T-cell (primary cell): ENCODE measurements at places on chromosomes 5 and 9.

DNA sequence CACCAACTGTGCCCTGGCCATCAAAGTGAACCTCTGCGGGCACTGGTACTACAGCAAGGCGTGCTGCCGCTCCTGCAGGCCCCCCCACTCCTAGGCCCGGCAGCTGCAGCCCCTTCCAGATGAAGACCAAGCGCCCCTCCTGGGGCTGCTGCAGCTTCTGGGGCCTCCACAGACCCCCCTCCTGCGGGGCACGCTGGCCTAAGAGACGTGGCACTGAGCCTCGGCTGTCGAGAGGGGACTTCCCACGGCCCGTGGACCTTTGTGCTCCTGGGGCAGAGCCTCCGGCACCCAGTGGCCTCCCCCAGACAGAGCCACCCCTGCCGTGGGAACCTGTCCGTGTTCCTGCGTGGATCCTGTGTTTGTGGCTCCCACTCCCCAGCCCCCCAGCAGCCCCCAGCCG lies 34.4 kb downstream of the FAM163B start:
- DNase-seq = no peak

DNA sequence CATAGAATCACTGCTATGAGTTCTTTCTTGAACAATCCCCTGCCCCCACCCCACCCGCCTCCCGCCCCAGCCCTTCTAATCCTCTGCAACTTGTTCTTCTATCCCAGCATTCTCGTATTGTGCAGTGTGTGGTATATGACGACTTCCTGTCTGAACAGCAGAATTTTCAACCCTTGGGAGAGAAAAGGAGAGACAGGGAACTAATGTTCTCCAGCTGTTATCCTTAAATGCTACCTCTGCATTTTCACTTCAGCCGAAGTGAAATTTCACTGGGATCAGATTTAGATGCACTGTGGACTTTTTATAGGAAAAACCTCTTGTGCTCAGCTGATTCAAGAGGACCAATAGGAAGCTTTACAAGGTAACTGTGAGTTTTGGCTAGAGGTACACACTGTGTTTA lies 2.2 kb downstream of the FBXL7 start:
- DNase-seq = no peak

GRCh38 chr9:92671323-92671722 lies 1.4 kb upstream of the IPPK start:
- DNase-seq = no peak

GRCh38 chr9:103474156-103474555 lies 479.0 kb downstream of the CYLC2 start:
- DNase-seq = no peak

- DNase-seq = no peak
These were observed 855 bp downstream of the MCC start for GRCh38 chr5:113487416-113487780.

GRCh38 chr5:107619781-107620180 lies 51.0 kb downstream of the EFNA5 start:
- DNase-seq = no peak

DNA sequence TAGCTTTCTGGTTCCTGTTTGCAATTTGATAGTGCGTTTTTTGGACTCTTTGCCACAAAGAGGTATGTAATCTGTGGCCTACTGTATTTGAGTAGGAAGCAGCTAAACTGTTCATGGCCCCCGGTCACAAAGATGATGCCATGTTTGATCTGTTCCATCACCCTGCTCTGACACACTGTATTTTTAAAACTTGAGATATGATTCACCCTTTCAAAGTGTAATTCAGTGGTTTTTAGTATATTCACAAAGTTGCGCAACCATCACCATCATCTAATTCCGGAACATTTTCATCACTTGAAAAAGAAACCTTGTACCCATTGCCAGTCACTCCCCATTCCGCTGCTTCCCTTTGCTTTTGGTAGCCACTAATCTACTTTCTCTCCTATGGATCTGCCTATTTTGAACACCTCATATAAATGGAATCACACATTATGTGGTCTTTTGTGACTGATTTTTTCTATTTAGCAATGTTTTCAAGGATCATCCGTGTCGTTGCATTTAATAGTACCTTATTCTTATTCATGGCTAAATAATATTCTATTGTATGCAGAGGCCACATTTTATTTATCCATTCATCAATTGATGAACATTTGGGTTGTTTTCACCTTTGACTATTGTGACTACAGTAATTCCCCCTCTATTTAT lies 141.6 kb downstream of the NR3C1 start:
- DNase-seq = no peak

- no peak for DNase-seq
These were observed 132.0 kb downstream of the SEC61B start for GRCh38 chr9:99354104-99354503.

- DNase-seq = no peak
These were observed 16.9 kb upstream of the SLC6A19 start for GRCh38 chr5:1184481-1184880.

DNA sequence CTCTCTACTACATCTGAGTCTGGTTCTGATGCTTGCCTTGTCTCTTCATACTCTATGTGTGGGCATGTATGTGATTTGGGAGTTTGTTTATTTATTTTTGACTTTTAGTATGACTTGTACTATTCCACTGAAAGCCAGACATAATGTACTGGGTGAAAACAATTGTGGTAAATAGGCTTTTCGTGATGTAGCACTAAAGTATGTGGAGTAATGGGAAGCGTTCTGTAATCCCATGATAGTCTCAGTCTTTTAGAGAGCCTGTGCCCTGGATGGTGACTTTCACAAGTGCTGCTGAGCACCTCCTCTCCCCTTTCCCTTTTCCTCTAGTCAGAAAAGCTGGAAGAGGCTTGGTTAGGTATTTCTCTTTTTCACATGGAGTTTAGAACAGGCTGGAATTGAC lies 85.8 kb upstream of the S1PR3 start:
- DNase-seq = no peak

DNA sequence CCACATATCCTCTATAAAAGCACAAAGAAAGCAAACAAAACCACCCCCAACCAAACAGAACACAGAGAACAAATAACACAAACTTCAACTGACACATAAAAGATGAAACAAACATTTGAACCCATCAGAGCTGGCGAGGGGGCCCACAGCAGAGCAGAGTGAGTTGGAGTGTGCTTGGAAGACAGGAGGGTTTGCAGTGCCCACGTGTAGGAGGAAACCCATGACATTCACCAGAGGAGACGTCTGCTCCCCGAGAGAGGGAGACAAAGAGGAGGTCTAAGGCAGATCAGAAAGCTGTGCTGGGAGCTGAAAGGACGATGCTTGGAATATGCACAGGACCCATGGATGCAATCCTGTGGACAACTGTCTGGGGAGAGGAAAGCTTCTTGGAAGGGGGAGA lies 27.0 kb downstream of the MRPL36 start:
- no peak for DNase-seq

GRCh38 chr5:72531496-72532190 lies 24.4 kb upstream of the ZNF366 start:
- DNase-seq = no peak

DNA sequence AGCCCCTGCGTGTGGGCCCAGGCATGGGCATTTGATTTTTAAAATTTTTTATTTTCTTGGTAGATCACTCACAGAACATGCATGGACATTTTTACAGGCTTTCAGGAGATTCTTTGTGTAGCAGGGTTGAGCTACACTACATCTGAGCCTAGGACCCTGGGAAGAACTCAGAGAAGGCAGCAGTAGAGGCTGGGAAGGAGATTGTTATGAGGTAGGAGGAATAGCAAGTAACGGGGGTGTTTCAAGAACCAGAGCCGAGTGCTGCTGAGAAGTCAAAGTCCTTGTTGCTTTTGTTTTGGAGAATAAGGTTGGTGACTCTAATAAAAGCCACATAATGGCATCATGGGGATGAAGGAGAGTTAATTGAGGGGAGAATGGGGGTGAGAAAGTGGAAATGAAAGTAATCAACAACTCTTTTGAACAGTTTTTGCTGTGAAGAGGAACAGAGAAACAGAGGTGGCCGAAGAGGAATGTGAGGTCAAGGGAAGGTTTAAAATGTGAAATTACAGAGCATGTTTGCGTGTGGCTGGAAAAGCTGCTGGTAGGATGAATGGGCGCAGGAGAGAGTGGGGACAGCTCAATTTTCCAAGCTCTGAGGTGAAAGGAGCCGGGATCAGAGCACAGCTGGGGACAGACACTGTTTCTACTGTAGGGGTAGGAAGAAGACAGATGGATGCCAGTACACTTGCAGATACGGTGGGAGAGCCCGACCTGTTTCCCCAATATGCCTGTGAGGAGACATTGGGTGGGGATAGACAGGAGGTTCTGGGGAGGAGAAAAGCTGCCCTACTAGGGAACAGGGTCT lies 4.7 kb upstream of the PDLIM7 start:
- DNase-seq = no peak

- no peak for DNase-seq
These were observed 16.3 kb downstream of the CARD19 start for GRCh38 chr9:93112116-93112863.

DNA sequence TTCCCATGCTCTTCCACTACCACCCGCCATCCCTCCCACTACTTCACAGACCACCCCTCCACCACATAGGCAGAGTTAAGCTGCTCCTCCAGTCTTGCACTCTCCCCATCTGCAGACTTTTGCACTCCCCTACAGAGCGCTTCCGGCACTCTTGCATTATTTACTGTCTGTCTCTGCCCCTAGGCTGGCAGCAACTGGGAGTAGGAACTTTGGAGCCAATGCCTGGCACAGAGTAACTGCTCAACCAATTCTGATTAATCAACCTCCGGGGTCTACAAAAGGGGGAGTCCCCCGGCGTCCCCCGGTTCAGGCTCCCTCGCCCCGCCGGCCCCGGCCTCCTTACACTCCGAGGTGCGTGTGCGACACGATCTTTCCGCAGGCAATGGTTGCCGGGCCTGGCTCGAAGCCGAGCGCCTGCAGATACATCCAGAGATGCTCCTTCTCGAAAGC lies 498 bp downstream of the HAUS6 start:
- peak; percentile 36 for DNase-seq

DNA sequence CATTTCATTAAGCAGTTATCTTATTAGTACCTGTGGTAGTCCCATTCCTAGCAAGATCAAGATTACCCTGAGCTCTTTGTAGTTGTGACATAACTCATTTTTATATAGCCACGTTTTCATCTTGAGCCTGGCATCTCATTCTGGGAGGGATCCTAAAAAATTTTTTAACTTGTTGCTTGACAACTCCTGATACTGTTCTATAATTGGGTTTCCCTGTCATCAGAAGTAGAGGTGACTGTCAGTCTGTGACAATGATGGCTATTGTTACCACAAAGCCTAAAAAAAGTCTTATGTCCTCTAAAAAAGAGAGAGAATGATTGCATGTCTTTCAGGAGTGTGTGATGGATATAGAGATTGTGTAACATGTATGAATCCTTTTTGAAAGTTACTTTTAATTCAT lies 164.8 kb downstream of the SGCD start:
- no peak for DNase-seq

DNA sequence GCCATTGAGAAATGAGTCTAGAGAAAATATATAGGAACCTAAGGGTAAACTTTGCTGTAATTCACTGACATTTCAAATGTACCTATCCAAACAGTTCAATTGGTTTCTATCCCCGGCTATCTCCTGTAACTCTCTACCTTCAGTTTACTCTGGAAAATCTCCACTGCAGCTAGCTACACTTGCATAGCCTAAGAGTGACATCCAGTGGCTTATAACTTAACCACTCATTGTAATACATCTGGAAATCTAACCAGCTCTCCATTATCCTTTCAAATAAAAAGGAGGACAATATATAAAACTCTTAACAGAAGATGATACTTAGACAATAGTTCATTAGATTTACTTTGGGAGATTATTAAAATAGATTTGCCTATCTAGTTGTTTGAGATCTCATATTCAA lies 35.3 kb upstream of the SPDL1 start:
- no peak for DNase-seq

- no peak for DNase-seq
These were observed 126.8 kb downstream of the TRPM3 start for GRCh38 chr9:70994582-70994981.

DNA sequence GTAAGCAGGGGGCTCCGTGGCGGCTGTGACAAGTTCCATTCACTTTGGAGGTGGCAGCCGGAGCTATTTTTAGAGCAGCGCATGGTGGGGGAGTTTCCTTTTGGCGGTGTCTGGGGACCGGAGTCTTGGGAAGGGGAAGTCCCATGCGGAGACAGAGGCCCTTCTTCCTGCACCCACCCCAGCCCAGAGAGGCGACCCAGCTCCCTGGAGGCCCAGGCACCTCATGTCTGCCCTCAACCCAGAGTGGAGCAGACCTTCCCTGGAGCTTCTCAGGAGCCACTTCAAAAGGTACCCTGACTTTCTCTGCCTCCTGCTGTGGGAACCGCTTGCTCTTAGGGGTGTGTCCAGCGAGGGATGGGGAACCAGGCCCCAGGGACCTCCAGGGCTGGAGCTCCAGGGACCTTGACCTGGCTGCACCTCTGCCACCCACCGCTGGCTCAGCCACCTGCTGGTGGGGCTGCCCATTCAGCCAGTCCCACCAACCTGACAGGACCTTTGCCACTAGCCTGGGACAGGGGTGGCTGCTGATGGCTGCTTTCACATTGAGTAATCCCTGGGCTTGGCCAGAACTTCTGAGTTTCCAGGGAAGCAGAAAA lies 34.1 kb downstream of the NEK6 start:
- DNase-seq = no peak

GRCh38 chr5:2169850-2170760 lies 287.4 kb upstream of the IRX4 start:
- DNase-seq = no peak

GRCh38 chr5:132883261-132883834 lies 9.9 kb downstream of the LEAP2 start:
- no peak for DNase-seq

GRCh38 chr5:141757402-141757801 lies 75.4 kb upstream of the ARAP3 start:
- no peak for DNase-seq

GRCh38 chr9:92048924-92049625 lies 66.1 kb downstream of the SPTLC1 start:
- DNase-seq = no peak

DNA sequence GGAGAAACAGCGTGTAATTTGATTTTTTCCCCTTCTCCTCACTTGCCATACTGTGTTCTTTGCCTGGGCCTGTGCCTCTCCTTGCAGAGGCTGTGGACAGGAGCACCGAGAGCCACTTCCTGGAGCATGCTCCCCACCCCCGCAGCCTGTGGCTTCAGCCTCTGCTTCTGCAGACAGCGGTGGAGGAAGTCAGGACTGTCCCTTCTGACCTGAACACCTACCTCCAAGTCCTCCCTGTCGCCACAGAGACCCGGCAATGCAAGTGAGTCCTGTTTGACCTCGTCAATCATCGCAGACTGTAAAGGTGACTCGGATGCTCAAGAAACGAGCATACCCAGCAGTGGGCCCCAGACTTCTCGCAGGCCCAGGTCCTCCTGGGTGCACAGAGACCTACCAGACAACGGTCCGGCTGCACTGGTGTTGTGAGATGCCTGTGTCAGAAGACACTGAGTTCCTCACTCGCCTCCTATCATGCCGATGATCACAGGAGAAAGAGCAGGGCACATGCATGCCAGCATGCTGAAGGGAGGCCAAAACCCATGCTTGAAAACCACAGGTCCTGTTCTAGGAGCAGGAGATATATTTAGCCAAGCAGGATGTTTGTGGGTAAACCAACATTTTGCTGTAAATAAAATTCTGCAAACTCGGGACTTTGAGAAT lies 198.8 kb downstream of the AUH start:
- no peak for DNase-seq
